Myocyte (in vitro differentiated cells): ENCODE measurements at places on chromosomes 16 and 17.

DNA sequence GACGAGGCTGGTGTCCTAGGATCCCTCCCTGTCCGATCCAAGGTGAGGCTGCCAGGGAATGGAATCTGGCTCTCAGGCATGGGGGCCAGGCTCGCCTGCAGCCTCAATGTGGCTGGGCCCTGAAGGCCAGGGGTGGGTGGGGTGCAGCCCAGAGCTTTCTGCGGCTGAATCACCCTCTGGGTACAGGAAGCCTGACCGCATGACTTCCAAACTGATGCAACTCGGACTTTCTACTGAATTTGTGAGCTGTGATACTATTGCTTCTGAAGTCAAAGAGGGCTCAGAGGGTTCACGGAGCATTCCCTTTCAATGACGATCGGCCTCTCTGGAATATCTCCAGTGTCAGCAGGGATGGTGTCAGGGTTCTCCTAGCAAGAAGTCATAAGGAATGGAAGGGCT lies 123.7 kb downstream of the METRNL start:
- peak; percentile 91 for DNase-seq

DNA sequence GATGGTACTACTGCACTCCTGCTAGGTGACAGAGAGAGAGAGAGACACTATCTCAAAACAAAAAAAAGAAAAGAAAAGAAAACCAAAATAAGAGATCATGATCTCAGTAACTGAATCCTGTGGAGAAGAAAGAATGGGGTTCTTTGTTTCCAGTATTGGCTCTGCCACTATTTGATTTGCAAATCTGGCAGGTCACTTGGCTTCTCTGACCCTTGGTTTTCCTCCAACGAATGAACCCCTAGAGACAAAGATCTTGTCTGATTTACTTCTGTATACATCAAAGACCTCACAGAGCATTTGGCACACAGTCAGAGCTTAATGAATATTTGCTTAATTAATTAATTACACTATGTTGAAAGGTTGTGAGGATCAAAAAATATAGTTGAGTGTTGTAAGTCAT lies 47.9 kb upstream of the NLK start:
- DNase-seq = no peak

DNA sequence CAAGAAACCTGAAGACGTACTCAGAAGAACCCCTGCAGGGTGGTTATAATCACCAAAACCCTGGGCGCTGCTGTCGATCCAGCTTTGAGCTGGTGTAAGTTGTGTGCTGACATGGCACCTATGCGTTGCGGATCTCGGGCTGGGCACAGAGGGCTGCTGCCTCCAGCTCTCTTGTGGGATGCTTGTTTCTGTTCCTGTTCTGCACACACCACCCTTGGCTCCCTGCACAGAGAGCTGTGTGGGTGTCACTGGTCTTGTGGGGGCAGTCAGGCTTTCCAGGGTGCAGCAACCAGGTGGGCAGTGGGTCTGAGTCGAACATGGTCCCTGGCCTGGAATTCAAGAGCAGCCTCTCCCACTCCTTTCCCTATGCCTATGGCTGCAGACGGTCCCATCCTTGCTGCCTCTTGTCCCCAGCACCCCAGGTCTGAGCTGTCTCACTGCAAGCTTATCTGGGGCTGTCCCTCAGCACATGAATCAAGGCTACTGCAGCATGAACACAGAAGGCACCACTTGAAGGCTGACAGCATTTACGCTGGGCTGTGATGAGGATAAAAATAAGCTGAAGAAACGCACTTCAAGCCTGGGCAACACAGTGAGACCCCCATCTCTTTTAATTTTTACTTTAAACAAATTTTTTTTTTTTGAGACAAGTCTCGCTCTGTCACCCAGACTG lies 20.1 kb downstream of the ZNF276 start:
- DNase-seq = no peak

- DNase-seq = no peak
Measured at GRCh38 chr16:28555561-28555960, 1.8 kb downstream of the SGF29 start.

- DNase-seq = no peak
Measured at GRCh38 chr17:72710834-72711233, 381.7 kb downstream of the SLC39A11 start.

- no peak for DNase-seq
Measured at GRCh38 chr17:30393911-30394867, 15.5 kb downstream of the CPD start.

GRCh38 chr17:7884581-7885366 lies 3.8 kb upstream of the CHD3 start:
- DNase-seq = peak; percentile 16
